ENCODE measurements at places on chromosomes 11 and 22.

GRCh38 chr22:23691748-23692423 lies 1.1 kb downstream of the RGL4 start:
- no peak for DNase-seq

DNA sequence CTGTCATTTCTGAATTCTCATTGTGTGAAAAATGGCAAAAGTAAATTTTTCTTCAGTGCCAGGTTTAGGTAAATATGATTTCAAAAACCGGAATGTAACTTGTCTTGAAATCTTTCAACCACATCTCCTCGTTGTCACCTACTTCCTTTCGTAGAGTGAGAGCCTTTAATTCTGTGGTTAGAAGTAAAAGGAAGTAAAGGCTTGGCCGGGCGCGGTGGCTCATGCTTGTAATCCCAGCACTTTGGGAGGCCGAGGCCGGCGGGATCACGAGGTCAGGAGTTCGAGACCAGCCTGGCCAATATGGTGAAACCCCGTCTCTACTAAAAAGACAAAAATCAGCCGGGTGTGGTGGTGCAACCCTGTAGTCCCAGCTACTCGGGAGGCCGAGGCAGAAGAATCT lies 29.8 kb downstream of the SGSM3 start:
- no peak for DNase-seq

DNA sequence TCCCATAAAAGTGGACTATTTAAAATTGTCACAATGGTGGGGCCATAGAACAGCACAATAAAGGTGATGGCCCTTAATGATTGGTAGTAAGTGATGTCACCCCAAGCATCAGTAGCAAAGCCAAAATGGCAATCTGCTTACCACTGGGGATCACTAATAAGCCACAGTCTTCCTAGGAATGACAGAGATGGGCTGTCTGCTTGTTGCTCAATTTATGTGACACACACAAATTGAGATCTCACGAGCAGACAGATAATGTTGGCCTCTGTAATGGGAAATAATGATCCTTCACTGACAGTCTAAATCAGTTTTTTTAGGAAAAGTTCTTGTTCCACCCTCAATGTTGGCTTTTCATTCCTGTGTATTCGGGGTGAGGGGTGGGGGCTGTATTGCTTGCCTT lies 515.1 kb downstream of the BRD1 start:
- no peak for DNase-seq

- DNase-seq = peak; percentile 54
Measured at GRCh38 chr22:17742527-17742902, 31.8 kb downstream of the BID start.

- no peak for DNase-seq
Measured at GRCh38 chr11:15716550-15716949, 601.8 kb downstream of the INSC start.

DNA sequence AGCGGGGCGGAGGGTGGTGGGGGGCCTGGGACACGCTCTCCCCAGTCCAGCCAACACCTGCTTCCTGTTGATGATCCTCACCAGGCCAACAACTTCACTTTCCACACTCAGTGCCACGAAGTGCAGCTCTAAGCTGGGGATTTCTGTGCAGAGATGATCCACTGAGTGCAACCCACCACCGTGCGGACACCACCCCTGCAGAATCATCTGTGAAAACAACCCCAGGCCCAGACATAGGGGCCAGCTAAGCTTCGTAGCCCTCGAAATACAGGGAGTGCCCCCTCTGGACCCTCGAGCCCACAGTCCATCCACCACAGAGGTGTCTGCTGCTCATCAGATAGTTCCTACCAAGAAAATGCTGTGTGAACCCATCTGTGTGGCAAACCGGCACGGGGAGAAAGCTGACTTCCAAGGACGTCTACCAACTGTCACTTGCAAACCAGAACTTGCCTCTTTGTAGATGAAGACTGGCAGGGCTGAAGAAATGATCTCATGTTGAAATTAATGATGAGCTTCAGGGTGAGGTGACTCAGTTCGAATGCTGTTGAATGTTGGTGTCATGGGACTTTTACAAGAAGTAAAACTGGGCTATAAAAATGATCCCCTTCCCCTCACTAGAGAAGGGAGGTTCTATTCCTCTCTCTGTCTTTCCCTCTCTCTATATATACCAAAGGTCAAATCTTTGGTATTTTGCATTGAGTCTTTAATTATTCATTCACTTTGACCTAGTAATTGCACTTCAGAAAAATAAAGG lies 73.4 kb downstream of the MYEOV start:
- DNase-seq = no peak

DNA sequence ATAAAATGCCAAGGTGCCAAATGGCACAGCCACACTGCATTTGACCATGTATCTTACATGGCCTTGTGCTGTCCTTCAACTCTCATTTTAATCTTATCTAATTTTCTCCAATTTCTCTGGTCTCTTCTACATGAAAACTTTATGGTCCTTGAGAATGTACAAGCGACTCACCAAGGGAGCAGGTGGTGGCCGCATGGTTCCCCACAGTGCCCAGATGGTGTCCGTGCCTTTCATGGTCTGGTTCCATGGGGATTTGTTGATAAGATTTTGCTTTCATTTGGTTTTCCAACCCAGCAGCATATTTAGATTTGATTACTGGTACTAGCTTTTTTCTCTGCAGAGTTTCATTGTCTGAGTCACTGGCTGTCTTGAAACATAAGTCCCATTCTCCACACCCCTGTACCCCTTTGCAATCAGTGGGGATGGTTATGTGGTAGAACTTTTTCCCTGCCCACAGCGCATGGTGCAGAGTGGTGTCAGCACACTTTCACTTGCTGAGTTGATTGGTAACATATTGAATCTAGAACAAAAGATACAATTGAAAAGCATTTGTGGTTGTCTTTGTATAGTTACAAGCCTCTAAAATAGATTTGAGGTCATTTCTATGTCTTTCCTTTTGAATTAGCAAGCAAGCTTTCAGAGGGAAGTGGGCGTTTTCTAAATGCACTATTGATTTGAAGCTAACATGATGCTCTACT lies 24.1 kb downstream of the ZNRF3 start:
- no peak for DNase-seq

DNA sequence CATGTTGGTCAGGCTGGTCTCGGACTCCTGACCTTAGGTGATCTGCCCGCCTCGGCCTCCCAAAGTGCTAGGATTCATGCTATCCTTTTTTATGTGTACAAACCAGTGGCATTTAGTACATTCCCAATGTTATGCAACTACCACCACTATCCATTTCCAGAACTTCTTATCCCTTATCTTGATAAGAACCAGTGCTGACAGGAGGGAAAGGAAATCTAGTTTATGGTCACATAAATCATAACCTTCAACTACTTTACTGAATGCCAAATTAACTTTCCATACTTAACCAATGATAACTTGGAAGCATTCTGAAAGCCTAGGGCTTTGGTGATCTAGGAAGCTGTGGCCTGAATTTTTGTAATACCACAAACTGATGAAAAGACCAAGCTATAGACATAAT lies 170.4 kb downstream of the SWAP70 start:
- no peak for DNase-seq

DNA sequence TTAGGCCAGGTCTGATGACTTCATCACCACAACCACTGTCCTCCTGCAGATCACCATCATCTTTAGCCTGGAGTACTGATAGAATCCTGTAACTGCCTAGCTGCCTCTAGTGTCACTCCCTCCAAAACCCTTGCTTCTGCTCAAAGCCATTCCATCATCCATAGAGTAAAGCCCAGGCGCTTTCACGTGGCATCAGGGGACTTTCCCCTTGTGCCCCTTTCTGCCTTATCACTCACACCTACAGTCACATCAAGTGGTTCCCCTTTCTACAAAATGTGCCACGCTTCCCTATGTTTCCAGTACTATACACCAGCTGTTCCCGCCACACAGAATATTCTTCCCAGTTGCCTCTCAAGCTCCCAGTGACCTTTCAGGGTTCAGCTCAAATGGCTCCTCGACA lies 75.9 kb downstream of the MN1 start:
- no peak for DNase-seq

- DNase-seq = no peak
Measured at GRCh38 chr11:66006134-66006890, 4.0 kb downstream of the BANF1 start.

Data from mesothelial cell of epicardium (in vitro differentiated cells).